ENCODE measurements at places on chromosomes 5 and 9. TPM values are rescaled to one million over a fixed set of nuclear protein-coding genes. Genes with fewer than 3 reads are reported as not detected.
A peak's percentile ranks its signal among the peaks of the same experiment; 100 is the strongest.

DNA sequence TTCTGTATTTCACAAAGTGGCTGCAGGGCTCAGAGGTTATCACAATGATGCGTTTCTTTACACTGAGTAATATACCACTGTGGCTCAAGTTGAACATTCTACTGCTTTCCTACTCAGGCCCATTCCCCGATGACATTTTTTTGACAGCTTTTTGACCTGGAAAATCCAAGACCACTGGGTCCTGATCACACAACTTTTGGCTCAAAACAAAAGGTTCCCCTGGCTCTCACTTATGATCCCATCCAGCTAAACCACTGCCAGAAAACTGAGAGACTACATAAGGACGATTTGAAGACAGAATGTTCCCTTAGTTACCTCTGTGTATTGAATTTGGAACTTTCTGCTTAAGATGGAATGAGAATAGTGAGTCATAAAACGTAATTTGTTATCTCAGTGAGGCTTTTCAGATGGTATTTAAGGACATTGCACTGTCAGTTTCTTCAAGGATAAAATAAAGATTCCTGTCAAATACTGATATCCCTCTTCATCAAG, 78.0 kb upstream of the FBXL7 start:
- peak; percentile 80 for DNase-seq

DNA sequence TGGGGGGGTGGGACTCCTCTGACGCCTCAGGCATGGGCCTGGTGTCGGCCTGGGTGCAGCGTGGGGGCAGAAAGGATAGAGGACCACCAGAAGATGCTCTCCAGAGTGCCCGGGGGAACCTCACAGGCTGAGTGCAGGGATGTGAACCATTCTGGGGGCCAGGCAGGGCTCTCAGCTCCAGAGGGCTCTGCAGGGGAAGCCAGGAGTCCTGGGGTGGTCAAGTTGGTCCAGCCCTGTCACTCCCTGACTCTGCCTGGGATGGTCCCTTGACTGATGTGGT, 6.5 kb downstream of the GFI1B start:
- no peak for DNase-seq

GRCh38 chr5:170336065-170336464, 38.5 kb upstream of the LCP2 start:
- no peak for DNase-seq

KIF27 gene
- total RNA-seq, result 13.1 TPM

DRD1 gene
- total RNA-seq, result 0.10 TPM

- DNase-seq, result no peak
These were observed 41.5 kb downstream of the SECISBP2 start for GRCh38 chr9:89359751-89360261.

TCERG1 gene
- total RNA-seq, result 65.2 TPM

DNA sequence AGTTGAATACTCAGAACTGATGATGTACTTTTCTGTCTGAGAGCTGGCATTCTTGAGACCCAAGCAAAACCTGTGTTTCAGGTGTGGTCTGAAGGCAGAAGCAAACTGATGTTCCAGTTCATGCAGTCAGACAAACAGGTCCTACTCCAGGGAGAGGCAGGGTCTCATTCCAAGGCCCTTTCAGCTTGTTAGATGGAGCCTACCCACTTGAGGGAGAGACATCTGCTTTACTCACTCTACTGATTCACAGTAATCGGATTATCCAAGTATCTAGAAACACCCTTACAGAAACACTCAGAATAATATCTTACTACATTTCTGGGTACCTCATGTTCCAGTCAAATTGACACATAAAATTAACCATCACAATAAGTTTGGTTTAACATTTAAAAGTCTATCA, 207.8 kb downstream of the KDM4C start:
- DNase-seq, result no peak

DNA sequence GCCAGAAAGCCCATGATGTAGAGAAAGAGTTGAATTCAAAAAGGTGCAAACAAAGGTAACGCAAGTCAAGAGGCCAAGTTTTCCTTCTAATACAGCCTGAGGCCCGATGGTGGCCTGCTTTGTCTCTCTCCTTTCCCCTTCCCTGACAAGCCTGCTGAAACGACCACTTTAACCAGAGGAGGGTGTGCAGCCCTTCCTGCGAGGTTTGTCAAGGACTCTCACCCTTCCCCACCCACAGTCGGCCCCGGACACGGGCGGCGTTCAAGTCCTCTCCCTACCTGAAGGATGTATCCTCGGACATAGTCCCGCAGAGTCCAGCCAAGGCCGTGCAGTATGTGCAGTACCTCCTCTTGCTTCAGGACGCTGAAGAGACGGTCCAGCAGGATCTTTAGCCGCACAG, 318.2 kb downstream of the BNC2 start:
- no peak for DNase-seq

MACIR gene
- total RNA-seq, result 6.4 TPM

PTPN3 gene
- 13.3 TPM for total RNA-seq

GRCh38 chr5:127112347-127112864, 39.1 kb upstream of the C5orf63 start:
- DNase-seq, result no peak

DNA sequence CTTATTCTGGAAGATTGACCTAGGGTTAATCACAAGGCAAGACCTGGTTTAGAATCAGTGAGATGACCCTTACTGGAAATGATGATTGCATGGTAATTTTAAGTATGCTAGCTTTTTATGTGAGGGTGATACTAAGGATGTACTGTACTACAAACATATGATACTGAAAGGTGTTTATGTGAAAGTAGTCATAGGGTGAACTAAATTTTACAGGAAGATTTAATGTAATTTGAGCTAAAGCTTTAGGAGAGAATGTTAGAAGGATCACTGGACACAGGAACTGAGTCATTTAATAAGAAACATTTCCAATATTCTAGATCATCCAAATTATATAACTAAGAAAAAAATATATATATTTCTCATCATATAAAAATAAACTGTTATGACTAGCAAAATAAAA, 197.2 kb downstream of the COX7C start:
- no peak for DNase-seq

Measured in skin of body (tissue), 3 donors.